ENCODE measurements at places on chromosomes 2 and 18. TPM values are rescaled to one million over a fixed set of nuclear protein-coding genes. Genes with fewer than 3 reads are reported as not detected.

DNA sequence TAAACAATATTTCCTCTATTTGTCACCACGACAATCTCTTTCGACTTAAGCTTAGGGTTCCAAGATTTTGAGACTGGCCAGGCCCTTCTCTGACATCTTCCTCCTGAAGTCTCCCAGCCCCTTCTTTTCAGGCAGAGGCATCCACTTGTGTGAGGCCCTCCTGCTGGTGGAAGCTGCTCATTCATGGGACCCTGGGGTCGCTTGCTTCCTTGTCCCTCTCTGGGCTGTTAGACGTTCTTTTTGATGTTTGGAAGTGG, 188.2 kb upstream of the APCDD1 start:
- no peak for DNase-seq

Gene MARCHF4
- not detected for total RNA-seq

Gene FBLN7
- total RNA-seq = 40.5 TPM

GRCh38 chr2:117562654-117563053, 251.8 kb upstream of the DDX18 start:
- no peak for DNase-seq

DNA sequence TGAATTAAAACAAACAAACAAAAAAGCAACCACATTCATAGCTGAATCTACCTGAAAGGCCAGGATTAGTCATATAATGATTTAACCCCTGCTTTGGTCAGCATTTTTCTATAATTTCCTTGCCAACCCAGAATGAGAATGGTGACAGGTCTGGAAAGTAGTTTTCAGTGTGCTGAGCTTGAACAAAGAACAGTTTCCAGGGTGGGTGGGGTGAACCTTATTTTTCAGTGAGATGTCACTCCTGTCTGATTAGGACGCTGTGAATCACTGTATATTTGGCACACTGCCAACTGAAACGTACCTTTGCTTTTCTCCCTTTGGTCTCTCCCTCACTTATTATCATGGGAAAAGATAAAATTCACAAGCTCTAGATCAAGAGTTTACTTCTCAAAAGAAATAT, 35.0 kb upstream of the DSC1 start:
- DNase-seq = no peak

- DNase-seq = no peak
Observed at GRCh38 chr2:44055229-44055628, 59.4 kb upstream of the LRPPRC start.

- peak; percentile 25 for DNase-seq
Observed at GRCh38 chr2:161905389-161906046, 168.5 kb downstream of the DPP4 start.

Gene LOXL3
- total RNA-seq = 0.86 TPM

- DNase-seq = no peak
Observed at GRCh38 chr2:31335921-31336585, 78.5 kb downstream of the XDH start.

Gene WIPF1
- 188 TPM for total RNA-seq

GRCh38 chr2:191266201-191266600, 21.0 kb downstream of the MYO1B start:
- no peak for DNase-seq

Gene LHCGR
- total RNA-seq = not detected

GRCh38 chr2:212726403-212726802, 187.8 kb upstream of the ERBB4 start:
- no peak for DNase-seq

DNA sequence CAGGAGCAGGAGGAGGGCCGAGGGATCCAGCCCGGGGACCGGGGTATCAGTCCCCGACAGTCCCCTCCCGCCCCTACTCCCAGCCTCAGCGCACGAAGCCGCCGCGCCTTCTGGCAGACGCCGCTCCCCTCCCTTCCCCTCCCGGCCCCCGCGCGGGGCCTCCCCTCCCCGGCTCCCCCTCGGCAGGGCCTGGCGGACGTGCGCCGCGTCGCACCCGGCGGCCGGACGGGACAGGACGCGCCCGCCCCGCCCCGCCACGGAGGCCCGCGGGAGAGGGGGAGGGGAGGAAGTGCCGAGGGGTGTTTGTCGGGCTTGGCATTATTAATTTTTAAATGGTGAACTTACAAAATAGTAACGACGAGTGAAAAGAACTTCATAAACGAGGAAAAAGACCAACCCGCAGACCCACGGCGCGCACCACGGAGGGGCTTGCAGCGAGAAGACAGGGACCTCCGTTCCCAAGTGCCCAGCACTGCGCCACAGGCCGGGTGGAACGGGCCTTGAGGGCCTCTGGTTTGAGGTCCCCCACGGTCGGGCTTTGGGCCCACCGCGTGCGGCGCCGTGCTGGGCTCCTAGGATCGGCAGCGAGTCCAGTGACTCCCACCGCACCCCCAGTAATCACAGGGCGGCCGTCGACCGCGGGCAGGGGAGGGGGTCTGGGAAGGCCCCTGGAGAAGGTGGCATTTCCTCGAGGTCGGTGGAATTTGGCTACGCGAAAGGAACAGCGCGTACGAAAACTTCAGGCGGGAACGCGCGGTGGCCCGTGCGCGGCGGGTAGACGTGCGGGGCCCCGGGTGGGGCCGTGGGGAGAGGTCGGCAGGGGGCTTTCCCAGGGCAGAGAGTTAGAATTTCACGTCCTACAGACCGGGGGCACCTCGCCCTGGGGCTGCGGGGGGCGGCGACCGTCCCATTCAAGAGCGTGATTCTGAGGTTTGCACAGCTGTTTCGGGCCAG, 954 bp upstream of the CTDSP1 start:
- peak; percentile 87 for DNase-seq

Gene TFPI
- 0.21 TPM for total RNA-seq

Gene CNTNAP5
- total RNA-seq = not detected

DNA sequence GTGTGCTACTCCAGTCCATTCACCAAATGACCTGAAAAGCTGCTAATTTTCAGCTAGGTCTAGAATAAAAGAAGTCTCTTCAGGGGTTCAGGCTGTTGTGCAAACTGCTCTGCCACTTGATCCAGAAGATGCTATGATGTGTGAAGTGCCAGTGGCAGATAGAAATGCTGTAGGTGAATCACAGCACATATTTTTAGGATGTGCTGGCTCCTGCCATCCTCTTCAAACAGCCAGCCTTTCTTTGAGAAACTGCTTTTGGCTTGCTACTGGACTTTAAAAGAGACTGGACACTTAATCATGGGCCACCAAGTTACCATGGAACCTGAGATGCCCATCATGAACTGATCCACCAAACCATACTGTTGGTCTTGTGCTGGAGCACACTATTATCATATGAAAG, 322.1 kb downstream of the EN1 start:
- no peak for DNase-seq

GRCh38 chr2:235918876-235919275, 249.3 kb downstream of the GBX2 start:
- DNase-seq = no peak

Gene IL36A
- total RNA-seq = not detected

DNA sequence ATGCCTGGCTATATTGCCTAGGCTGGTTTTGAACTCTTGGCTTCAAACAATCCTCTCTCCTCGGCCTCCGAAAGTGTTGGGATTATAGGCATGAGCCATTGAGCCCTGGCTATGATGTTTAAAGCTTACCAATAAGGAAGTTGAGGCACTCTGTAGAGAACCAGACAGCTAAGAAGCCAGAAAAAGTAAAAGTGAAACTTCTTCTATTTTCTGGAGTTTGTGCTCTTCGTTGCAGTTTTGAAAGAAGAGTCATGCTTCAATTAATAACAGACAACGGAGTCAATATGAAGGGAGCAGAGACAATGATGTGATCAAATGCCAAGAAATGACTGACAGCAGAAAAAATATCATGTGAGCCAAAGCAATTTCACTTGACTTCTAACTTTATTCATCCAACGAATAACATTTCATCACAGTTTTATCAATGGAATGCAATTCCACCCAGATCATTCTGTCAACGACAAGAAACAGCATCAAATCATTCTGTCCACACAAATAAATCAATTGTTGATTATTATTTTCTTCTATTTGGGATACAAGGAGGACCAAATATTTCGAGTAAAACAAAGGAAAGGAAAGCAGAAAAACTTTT, 175.5 kb upstream of the CELF4 start:
- no peak for DNase-seq

- no peak for DNase-seq
Observed at GRCh38 chr18:4230450-4231168, 224.5 kb downstream of the DLGAP1 start.

Gene FEV
- not detected for total RNA-seq

DNA sequence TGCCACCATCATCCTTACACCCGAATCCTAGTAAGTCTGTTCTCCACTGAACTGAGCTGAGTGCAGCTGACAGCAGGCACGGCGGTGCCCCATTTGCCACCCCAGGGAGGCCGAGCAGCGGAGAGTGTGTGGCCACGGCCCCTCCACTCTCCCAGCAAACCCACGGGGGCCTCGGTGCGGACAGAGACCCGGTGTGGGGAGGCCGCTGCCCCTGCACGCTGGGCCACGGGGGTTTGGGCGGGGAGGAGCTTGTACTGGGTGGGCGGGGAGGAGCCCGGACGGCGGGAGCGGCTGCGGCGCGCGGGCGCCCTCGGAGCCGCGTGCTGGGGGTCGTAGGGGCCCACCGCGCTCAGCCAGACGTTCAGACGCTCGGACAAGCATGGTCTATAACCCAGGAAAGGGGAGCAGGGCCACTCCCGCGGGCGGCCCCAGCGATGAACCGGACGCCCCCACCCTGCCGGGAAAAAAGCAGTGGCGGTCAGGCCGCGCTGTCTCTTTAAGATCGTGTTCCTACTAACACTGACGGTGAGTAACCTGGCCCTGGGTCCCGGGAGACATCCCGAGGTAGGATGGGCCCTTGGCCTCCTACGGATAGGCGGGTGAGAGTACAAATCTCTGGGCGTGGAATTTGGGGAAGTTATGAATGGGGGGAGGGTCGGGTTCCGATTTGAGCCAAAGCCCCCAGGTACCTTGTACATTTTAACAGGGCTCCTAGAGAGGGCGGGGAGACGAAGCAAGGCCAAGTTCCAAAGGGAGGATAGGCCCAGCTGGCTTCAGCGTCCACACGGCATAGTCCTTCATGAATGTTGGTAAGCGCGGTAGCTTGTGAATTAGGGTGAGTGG, at the start of gene ITPRIPL1:
Gene ITPRIPL1 (plus strand): TSS at position 277 of the 843 bp plus-strand sequence. CDS start 523 bp downstream, at position 800.
- peak; percentile 65 for DNase-seq

DNA sequence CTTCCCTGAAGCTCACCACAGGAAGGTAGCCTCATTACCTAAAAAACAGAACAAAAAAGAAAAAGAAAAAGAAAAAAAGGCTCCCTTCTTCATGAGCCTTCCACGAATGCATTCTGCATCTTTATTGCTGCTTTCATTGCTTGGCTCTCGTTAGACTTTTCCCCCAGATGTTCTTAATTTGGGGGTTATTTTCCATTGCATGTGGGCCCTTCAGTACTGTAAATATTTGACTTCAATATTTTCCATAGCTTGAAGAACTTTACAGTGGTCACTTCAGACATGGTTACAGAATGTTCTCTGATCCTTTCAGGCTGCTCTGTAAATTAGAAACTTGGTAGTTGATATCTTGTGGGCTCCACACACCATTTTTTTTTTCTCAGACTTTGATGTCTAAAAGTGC, 65.6 kb upstream of the COPS8 start:
- DNase-seq = no peak

- DNase-seq = no peak
Observed at GRCh38 chr2:212683346-212684097, 144.9 kb upstream of the ERBB4 start.

Gene RTP5
- not detected for total RNA-seq

GRCh38 chr2:37415128-37415820, 70.8 kb downstream of the QPCT start:
- DNase-seq = peak; percentile 12

Gene CHN1
- total RNA-seq = 3.8 TPM

Gene RUFY4
- total RNA-seq = 1.6 TPM

Gene CFC1
- not detected for total RNA-seq

Gene NTSR2
- total RNA-seq = not detected

Gene REG3A
- not detected for total RNA-seq

GRCh38 chr2:139790807-139791752, 1010.9 kb upstream of the NXPH2 start:
- DNase-seq = no peak

GRCh38 chr2:100502782-100503181, 32.5 kb downstream of the NMS start:
- DNase-seq = no peak

- no peak for DNase-seq
Observed at GRCh38 chr2:173059971-173060461, 15.6 kb upstream of the MAP3K20 start.

DNA sequence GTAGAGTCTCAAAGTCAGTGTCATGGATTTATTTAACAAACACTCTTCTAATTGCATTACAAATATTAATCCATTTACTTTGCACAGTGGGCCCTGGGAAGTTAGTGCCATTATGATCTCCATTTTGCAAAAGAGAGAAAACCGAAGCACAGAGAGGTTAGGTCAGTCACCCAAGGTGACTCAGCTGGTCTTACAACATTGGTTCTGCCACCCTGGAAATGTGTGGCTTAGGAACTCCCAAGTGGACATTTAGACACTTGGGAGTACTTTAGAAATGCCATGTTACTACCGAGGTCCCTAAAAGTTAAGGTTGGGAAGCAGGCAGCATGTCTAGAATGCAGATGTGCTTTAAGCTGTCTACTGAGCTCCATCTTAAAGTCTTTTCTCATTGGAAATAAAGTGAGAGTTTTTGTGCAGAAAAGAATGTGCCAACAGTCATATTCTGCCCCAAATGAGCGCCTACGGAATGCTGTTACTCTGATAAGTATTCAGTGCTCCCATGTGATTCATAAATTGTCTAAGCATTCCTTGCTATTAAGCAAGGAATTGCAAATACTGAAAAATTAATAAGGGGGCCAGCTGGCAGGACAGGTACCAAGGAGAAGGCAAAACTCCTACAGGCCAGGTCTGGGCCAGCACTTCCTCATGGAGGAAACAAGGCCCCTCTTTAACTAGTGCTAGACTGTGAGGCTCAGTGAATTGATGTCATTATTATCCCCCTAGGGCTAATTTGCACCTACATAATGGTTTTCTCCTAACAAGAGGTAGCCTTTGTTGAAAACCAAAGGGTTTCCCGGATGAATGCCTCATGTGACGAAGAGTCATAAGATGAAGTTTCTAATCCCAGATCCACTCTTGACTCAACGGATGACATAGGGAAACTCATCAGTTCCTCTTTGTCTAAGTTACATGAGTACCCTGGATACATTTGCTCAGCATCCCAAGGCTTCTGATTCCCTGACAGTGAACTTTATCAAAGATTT, 16.3 kb downstream of the NRP2 start:
- DNase-seq = no peak
